Stimulated activated CD8-positive, alpha-beta memory T cell treated with anti-CD3 and anti-CD28 coated beads, Interleukin-4, amount 100 ng/mL, for 4 hours (primary cell): ENCODE measurements at places on chromosomes 3 and 15.

GRCh38 chr3:168865022-168865551, 769.4 kb upstream of the GOLIM4 start:
- no peak for DNase-seq

DNA sequence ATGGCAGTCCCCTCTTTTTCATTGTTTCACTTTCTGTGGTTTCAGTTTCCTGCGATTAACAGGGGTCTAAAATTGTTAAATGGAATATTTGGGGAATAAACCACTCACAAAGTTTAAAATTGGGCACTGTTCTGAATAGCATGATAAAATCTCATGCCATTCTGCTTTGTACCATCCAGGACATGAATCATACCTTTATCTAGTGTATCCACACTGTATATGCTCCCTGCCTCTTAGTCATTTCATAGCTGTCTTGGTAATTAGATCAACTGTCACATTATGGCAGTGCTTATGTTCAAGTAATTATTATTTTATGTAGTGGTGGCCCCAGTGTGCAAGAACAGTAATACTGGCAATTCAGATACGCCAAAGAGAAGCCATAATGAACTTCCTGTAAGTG, 734.5 kb downstream of the ZPLD1 start:
- DNase-seq: no peak

- DNase-seq: no peak
These were observed 58.7 kb upstream of the CHST2 start for GRCh38 chr3:143060906-143061305.

DNA sequence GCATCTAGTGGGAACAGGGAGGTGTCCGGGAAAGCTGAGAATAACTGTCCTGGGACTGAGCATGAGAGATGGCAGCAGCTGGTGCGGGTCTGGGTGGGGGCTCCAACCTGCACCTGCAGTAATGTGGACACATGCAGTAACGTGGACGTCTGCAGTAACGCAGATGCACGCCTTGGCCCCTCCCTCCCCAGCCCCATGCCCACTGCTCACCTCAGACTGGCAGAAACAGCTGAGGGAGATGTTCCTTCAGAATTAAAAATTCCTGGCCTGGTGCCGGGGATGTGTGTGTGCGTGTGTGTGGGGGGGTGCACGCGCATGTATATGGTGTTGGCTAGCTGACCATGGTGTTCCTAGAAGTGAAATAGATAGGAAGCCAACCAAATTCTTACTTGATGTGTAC, 86.7 kb upstream of the OXTR start:
- no peak for DNase-seq

DNA sequence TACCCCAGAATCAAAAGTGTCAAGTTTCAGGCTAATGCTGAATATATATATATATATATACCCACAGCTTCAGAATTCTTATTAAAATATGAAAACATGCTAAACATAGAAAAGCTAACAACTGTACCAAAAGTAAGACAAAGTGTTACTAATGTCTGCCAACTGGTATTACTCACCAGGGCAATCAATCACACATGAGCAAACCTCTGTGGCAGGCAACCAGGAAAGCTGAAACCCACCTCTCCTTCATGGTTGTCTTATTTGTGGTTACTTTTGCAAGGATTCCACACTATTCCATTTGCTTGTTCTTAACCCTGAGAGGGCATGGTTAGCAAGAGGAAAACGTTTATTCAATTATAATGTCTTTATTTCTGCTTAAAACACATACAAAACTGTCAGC, 512.3 kb upstream of the MDFIC2 start:
- no peak for DNase-seq

- DNase-seq: no peak
These were observed 4.1 kb downstream of the CEMIP start for GRCh38 chr15:80783260-80783659.

DNA sequence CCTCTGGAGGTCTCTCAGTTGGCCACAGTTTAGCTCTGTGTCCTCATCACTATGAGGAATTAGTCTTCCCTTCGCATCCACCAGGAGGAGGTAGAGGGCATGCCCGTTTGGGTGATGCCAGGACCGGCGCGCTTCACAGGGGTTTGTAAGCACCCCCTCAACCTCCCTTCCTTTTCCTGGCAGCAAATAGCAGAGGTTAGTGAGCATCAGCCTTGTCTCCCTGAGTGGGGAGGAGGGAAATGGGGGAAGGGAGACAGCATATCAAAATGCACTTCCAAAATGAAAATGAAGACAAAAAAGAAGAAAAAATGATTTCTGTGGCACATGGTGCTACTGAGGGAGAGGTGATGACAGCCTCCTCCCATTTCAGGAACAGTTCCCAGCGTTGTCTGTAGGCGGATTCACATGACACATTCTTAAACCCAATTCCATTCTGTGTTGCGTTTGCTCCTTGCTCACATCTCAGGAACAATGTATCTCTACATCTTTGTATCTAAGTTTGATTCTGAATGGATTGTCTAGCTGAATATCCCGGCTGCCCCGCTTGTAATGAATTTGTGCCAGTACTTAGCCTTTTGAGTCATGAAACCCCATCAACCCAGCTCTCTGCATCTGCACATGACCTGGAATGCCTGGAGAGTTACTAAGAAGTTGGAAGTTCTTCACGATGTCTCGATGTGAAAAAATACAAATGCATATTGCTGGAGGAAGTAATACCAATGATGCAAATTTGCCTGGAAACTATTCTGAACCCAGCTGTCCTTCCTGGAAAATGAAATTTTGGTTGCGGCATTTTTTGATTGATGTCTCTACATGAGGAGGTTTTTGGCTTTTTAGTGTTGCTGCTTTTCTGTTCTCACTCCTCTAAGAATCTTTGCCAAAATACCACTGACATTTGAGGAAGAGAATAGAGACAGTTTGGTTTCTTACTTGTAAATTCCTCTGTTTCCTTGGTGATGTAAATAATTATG, 45.2 kb downstream of the TYRO3 start:
- DNase-seq: peak; percentile 23

DNA sequence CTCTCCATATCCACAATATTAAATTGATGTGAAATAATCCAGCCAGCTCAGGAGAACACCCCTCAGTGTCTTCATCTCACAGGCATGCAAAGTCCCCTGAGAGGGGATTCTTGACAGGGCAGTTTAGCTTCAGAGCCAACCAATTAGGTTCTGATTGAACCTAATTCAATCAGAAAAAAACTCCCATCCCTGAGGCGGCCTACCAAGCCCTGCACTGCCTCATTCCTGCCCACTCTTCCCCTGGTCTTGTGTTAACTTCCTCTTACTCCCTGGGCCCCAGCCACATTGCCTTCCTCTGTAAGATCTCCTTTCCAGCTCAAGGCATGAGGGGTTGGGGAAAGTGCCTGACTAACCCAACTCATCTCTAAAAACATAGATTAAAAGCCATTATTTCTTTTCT, 46.1 kb downstream of the FRMD4B start:
- no peak for DNase-seq

DNA sequence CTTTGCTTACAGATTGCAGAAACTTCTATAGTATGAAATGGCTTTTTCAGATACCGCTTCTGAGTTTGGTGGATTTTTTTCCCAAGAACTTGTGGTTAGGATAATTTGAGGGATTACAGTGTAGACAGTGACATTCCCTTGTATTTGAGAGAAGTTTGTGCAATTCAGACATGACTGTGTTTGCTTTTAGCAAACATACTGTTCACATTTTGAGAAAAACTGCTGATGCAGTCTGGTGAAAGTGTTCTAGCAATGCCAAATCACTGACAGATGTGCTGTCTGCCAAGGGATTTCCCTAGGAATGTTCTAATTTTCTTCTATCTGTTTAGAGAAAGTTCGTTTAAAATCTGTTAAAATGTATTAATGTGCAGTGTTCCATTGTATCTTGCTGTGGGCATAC, 652.6 kb downstream of the FHIT start:
- DNase-seq: no peak

GRCh38 chr3:180063783-180064182, 27.0 kb upstream of the PEX5L start:
- no peak for DNase-seq

- no peak for DNase-seq
These were observed 12.0 kb upstream of the DAPK2 start for GRCh38 chr15:64058279-64058678.

- peak; percentile 81 for DNase-seq
These were observed 4.0 kb upstream of the SIN3A start for GRCh38 chr15:75455424-75455981.

DNA sequence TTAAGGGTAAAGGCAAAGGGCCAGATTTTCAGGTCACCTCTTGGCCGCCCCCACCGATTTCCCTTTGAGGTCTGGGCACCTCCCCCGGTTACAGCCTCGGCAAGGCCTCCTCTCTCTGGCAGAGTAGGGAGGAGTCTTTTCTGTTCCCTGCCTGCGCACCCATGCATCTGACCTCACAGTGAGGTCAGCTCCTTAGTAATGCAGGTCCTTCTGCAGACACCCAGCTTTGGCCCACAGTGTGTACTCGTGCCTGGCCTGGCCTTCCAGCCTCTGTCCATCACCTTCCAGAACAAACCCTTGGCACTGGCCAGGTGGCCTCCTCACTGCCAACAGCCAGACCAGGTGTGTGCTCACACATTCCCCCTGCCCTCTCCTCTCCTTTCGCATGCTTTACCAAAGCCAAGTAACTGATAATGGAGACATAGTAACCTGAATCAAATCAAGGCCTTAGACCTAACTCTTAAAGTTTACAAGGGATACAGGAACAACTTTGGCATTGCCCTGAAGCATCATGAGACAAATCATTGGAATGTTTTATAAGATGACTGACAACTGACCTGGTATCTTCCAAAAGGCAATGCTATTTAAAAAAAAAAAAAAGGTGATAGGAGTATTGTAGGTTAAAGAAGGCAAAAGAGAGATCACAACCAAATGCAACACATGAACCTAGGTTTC, 61.3 kb downstream of the CORO2B start:
- no peak for DNase-seq

DNA sequence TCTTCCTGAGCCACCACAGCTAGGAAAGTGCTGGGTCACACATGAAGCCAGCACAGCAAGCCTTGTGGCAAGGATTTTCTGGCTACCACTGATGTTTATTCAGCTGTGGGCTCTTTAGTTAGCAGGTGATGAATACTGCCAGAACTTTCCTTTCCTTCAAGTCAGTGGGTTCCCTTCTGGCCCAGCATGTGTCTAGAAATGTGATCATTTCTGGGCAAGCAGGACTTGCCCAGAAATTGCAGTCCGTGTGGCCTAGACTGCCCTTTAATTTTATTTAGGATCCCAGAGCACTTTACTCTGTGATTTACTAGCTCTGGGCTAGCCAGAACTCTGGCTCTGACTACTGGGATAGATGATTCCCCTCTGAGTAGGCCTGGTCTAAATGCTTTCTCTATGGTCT, 397.5 kb downstream of the ZIC4 start:
- DNase-seq: no peak

DNA sequence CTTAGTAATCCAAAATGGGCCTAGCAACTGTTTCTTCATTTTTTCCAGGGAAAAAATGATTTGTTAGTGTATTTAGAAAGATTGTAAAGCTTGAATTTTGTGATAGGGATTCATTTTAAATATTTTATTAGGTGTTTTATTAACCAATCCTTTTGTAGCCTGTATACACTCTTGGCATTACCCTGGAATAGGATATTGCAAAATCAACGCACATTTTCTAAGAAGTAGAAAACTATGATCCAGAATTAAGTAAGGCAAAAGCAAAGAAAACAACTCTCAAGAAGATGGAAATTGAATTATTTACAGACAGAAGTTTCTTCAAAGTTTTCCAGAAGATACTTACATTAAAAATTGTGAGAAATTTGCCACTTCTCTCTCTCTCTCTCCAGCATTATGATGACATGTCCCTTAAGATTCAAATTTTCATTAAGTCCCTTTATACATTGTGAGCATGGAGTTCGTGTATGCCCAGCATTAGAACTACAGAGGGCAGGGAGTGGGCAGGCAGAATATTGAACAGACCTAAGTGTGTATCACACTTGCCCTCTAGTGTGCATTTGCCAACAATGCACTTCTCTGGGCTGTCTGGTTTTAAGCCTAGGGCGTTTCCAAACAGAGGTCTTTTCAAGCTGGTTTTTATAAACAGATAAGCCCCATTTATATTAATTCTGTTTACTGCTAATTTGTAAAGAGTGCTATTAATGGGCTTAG, 28.5 kb upstream of the CMSS1 start:
- DNase-seq: no peak

- no peak for DNase-seq
These were observed 256.8 kb upstream of the RARB start for GRCh38 chr3:25171118-25171807.

DNA sequence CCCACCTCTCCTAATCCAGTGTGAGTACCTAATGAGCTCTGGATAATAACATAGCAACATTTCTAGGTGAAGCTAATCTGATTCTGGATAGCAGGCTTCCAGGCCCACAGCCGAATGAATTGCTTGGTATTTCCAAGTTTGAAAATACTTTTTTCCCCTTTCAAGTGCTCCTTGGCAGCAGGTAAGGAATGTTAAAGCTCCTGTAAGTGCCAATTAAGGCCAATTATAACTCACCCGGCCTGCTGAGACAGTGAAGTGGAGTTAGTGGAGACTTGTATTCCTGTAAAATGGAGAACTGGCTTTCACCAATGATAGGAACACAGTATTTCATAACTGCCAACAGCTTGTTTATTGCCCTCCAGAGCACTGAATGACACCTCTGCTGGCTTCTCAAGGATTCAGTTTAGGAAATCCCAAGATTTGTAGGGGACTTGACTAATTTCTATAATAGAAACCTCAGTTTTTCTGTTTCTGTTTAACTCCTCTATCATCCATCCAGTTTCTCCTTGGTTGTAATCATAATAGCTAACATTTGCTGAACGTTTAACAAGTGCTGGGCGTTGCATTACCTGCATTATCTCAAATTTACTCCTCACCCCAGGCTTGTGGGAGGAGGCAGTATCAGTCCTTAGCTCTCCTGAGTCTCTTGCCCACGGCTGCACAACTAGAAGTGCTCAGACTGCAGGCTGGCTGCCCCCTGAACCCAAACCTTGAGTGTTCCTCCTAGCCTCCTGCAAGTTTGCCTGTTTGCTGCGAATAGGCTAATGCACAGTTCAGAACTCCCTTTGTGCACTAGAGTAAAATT, 52.7 kb upstream of the SCAANT1 start:
- no peak for DNase-seq

GRCh38 chr3:152069871-152070270, 196.4 kb downstream of the SUCNR1 start:
- DNase-seq: no peak

GRCh38 chr15:40287968-40288367, 5.1 kb upstream of the ANKRD63 start:
- no peak for DNase-seq

GRCh38 chr3:196493292-196493691, 10.3 kb downstream of the RNF168 start:
- DNase-seq: no peak

- no peak for DNase-seq
These were observed 19.1 kb downstream of the CSRNP1 start for GRCh38 chr3:39134305-39134704.

DNA sequence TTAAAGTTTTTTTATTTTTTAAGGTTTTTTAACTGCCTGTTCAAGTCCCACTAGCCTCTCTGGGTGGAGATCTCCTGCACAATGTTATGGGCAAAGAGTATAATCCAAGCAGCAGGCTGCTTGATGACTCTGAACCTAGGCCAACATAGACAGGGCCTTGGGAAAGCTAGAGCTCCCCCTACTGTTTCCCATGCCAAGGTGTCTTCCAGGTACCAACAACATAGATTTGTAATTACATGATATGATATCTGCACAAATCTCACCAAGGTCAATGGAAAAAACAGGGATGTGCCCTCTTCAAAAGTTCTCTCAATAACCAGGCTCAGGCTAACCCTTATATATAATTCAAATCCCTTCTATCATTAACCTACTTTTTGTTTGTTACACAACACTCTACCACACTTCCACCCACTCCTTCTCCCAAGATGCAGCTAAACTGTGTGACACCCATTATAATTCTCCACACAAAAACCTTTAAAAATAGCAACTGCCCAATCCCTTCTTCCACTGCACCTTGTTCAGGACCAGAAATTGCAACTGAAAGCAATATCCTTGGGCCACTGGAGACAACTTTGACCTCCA, 43.8 kb downstream of the RBM15B start:
- DNase-seq: peak; percentile 2
